ENCODE measurements at places on chromosomes 4 and X.

- DNase-seq: no peak
These were observed 4.0 kb downstream of the MFAP3L start for GRCh38 chr4:170022211-170022610.

DNA sequence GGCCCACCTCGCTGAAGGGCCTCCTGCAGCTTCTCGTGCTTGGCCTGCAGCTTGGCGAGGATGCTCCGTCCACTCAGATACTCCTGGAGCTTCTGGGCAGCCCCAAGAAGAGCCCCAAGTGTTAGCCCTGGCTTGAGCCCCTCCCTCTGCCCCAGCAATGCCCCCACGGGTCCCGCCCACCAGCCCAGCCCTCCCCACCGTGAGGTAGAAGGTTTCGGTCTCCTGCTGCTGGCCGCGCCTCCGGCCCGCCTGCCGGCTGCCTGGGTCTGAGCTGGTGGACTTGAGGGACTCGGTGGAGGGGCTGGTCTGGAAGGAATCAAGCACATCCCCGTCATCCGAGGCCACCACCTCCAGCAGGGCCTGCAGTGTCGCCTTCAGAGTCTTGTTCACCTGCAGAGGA lies 8.7 kb downstream of the AVPR2 start:
- DNase-seq: no peak

GRCh38 chrX:53714580-53715345 lies 28.2 kb upstream of the HUWE1 start:
- no peak for DNase-seq

GRCh38 chrX:29634516-29634915 lies 580.8 kb upstream of the MAGEB2 start:
- no peak for DNase-seq

- no peak for DNase-seq
These were observed 57.5 kb downstream of the TEC start for GRCh38 chr4:48212165-48212564.

DNA sequence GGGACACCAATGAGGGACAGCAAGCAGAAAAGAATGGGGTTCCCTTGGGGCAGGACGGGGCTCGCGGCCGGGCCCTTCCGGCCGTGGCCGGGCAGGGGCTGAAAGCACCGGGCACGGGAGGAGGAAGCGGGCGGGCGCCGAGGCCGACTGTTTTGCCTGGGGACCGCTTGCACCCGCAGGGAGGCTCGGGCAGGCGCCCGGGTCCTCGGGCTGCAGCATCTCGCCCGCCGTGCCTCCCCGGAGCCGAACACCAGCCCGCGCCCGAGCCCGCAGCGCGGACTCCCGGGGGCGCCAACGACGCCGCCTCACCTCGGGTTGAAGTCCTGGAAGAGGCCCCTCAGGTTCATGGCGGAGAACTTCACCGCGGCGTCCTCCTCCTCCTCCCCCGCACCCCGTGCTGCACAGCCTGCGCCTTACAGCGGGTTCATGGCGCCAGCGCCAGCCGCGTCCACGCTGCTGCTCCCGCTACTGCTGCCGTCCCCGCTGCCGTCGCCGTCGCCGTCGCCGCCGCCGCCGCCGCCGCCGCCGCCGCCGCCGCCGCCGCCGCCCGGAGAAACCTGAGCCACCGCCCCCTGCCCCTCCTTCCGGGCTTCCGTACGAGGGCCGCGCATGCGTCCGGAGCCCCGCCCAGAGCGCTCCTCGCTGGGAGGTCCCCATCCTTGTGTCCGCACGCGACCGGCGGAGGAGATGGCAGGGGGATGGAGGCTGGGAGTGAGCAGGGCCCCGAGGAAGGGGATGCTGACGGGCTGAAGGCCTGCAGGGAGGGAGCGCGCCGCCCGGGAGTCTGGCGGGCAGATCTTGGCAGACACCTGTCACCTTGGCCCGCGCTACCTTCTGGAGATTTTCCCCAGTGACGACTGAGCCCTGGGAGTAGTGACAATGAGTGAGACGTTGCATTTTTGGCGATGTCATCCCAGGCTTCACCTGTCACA lies at the start of gene TMEM185A:
TMEM185A (minus strand) TSS at position 559 of the 932 bp plus-strand sequence; CDS start at position 347, 212 bp downstream.
- DNase-seq: no peak

- DNase-seq: no peak
These were observed 595.8 kb downstream of the NLGN4X start for GRCh38 chrX:5632887-5633286.

DNA sequence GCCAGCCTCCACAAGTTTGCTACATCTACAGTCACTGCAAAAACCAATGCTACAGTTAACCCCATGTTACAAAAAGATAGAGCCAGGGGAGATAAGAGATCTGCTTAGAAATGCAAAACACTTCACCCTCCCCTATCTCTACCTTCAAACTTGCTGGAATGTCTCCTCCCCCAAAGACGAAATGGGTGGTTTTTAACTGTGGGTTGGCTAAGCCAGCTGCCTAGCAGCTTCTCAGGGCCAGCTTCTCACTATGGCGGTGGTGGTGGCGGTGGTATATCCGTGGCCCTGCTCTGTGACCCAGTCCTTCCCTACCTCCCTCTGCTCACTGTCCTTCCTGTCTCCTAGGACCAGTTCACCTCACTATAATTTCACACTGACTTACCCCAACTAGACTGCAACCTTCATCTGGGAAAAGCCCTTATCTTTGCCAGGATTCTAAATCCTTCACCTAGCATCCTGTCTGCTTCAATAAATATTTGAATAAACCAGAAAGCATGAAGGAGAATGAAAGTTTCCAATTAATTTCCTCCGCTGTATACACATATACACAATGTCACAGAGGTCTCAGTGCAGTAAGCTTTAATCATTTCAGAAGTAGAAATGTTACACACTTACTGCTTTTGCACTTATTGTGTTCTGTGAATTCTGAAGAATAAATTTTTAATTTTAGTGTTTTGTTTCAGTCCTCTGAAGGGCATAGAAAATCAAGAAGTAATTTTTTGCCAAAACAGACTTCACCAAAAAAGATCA lies 46.3 kb downstream of the SH3KBP1 start:
- DNase-seq: no peak

DNA sequence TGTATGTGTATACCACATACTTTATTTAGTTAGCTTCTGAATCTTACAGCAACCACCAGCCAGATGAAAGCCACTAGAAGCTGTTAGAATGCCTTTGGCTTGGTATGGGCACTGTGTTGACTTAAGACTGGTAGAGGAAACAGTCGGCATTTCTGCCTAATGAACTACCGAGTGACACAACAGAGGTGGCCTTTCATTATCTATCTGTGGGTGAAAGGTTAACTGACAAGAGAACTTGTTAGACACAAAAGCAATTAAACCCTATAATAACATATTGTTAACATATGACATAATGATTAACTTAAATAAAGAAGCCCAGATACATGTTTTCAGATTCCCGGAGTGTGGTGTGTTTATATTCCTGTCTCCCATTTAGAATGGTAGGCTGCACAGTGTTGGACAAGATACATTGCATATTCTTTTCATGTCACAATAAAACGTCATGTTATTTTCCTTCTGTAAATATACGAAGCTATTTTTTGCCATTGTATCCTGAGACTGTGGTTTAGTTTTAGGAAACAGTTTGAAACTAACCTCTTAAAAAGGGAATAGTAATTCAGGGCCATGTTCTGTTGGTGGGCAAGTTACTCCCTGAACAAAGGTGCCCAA lies 181.5 kb downstream of the SLIT2 start:
- no peak for DNase-seq

DNA sequence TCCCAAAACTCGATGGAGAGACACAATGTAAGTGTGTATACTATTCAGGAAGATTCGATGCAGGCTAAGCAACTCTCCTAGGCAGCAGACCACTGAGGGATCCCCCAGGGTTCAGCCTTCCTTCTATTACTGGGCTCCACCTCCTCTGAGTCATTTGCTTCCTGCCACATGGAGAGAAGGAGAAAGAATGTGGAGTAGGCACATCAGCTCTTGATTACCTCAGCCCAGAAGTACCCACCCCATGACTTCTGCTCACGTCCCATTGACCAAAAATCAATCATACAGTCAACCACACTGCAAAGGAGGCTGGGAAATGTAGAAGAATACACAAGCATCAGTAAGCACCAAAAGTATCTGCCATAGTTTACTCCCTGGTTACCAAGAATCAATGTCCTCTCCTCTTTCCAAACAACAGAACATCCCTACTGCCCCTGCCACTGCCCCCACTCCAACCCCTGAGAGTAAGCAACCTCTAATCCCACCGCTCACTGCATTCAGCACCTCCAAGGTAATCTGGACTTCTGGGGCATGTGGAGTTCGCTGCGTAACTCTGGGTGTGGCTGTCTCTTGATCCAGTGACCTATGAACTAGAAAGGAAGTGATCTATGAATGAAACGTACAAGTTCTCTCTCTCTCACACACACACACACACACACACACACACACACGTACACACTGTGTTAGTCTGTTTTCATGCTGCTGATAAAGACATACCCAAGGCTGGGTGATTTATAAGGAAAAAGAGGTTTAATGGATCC lies 91.2 kb upstream of the C1QTNF7 start:
- DNase-seq: no peak

DNA sequence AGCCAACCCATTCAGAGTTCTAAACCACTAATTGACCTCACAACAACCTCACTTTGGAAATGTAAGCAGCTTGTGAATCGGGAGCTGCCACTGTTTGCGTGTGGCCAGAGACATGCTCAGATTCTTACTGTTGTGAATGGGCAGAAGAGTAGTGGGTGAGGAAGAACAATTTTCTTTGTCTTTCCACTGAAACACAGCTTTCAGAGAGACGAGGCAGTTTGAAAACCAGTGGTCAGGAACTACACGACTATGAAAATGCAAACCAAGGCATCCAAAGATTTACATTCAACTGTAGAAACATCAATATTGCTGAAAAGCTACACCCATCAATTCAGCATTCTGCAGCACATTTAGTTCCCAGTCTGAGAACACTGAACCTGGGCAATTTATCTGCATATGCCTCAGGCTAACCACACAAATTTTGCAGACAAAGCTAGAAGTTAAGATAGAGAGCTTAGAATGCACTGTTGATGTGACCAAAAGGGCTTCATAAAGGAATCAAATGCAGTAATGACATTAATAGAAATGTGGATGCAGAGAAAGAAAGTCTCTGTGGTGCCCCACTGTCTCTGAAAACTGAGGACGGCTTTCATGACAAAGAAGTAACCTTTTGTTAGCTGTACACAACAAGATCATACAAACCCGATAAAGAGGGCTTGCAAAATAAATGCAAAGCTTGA lies 134.3 kb downstream of the APBB2 start:
- DNase-seq: no peak

DNA sequence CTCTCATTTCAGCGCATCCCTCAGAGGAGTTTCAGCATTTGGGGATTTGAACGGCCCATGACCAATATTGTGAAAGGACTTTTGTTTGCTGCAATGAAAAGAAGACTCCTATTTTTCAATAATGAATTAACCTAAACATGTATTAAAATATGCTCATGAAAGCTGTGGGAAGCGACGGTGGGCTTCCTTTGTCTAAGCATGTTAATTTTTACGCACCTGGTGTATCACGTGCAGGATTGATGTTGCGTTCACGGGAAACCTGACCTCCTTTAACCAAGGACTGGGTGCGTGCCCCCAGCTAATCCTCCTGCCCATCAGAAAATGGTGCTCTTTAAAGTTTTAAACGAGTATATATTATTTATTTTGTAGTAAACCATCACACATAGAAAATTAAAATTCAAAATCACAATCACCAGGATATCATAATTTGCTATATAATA lies 590 bp upstream of the CCDC110 start:
- DNase-seq: no peak

DNA sequence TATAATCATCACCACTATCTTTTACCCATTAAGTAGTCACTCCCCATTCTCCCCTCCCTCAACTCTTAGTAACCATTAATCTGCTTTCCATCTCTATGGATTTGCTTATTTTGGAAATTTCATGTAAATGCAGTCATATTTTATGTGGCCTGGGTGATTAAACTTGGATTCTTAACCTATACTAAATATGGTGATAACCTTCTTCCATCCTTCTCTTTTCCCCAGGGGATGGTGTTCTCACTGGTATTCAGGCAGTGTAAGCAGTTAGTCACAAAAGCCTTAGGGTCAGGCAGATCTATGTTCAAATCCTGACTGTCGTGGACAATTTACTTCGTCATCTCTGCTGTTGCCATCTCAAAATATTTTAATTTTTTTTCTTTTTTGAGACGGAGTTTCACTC lies 29.6 kb downstream of the RAB40AL start:
- DNase-seq: no peak

GRCh38 chrX:17056868-17057608 lies 110.6 kb downstream of the REPS2 start:
- DNase-seq: no peak

DNA sequence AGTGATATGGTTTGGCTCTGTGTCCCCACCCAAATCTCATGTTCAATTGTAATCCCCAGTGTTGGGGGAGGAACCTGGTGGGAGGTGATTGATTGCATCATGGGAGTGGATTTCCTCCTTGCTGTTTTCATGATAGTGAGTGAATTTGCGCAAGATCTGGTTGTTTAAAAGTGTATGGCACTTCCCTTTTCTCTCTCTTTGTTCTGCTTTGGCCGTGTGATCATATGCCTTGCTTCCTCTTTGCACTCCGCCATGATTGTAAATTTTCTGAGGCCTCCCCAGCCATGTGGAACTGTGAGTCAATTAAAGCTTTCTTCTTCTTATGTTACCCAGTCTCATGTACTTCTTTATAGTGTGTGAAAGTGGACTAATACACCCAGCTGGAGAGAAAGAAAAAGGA lies 113.0 kb upstream of the AADAT start:
- no peak for DNase-seq

- no peak for DNase-seq
These were observed 45.6 kb upstream of the GRPR start for GRCh38 chrX:16077811-16078210.
